ENCODE measurements at places on chromosomes 16 and 17.

- no peak for DNase-seq
Observed at GRCh38 chr17:41571561-41572434, at the start of gene KRT9. Gene KRT9, minus strand, starts transcription at chr17:41572059. Its CDS starts 67 bp downstream, at chr17:41571992.

GRCh38 chr17:65727246-65727645 is 165.8 kb upstream of the AXIN2 start:
- DNase-seq: no peak

DNA sequence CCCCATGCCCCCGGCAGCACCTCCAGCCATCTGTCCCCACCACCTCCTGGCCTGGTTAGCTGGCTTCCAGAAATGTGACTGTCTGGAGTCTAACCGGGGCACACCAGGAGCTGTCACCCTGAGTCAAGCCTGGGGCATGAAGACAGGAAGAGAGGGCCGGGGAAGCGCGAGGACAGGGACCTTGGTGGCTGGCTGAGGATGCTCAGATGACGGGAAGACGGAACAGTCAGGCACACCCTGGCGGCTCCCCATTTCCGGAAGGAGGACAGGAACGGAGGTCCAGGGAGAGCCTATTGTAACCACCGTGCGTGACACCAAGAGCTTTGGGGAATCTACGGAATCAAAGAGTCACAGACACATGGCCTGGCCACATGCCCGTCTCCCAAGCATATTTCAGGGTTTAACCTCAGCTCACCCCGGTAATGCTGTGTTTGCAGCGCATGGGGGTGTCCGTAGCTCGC is 51.7 kb downstream of the SDK2 start:
- DNase-seq: no peak

- no peak for DNase-seq
Observed at GRCh38 chr16:503150-504071, 24.1 kb upstream of the CAPN15 start.

DNA sequence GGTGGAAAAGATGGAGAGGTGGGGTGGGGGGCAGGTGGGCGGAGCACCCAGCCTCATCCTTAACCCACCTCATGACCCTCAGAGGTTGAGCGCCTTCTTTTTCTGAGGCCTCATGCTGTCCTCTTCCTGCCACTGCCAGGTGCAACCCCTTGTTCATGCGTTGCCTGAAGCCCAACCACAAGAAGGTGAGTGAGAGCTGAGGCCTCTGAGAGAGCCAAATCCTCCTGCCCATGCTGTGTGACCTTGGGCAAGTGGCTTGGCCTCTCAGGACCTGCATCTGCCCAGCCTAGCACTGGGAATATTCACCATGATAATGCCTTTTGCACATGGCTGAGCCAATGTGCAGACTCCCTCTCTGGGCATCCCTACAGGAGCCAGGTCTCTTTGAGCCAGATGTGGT is 32.1 kb downstream of the MYO15A start:
- no peak for DNase-seq

DNA sequence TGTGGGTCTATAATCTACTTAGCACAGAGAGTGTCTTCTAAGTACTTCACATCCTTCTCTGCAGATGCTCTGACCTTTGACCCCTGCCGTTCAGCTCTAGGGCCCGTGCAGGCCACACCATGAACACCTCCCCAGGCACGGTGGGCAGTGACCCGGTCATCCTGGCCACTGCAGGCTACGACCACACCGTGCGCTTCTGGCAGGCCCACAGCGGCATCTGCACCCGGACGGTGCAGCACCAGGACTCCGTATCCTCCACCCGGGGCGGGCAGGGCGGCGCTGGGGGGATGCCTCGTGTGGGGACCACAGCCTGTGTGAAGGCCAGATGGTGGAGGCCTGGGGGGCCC is 686 bp downstream of the MLST8 start:
- DNase-seq: no peak

DNA sequence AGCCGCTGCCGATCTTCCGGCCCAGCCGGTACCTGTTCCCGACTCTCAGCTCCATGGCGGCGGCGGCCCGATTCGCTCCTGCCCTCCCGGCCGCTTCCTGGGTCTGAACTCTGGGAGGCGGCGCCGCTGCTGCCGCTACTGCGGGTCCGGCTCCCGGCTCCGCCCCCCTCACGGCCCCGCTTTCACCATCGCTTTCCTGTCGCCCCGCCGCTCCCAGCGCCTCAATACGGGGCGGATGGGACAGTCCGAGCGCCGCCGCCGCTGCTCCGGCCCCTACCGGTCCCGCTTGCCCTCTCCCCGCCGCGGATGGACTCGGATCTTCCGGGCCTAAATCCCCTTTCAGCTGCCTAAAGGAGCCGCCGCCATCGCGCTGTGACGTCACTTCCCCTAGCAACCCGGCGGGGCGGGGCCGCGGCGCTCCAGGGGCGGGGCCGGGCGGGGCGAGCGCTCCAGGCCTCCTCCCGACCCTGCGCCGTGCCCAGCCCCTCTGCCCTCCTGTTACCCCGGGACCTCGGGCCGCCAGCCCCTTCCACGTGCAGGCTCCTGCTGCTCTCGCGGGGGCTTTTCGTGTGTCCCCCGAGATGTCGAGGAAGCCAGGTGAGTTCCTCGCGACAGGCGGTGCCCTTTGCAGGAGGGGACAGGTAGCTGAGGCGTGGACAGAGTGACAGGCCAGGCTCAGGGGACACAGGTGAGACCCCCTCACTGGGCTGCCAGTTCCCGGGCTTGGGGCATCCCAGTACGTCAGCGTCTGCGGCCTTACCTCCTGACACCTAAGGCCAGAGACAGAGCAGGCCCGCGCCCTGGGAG is at the start of gene CSNK1D:
TSS of gene CSNK1D (minus strand) at position 374 of the 807 bp plus-strand sequence. CDS start at position 55, 319 bp downstream.
- DNase-seq: peak; percentile 95
